Upper lobe of right lung (tissue), 1 donor: ENCODE measurements at places on chromosomes 12 and 14. TPM values are rescaled to one million over a fixed set of nuclear protein-coding genes. Genes with fewer than 3 reads are reported as not detected.

Gene TSPAN11
- 7.8 TPM for total RNA-seq

- DNase-seq: no peak
These were observed 33.8 kb upstream of the COL2A1 start for GRCh38 chr12:48038085-48038484.

DNA sequence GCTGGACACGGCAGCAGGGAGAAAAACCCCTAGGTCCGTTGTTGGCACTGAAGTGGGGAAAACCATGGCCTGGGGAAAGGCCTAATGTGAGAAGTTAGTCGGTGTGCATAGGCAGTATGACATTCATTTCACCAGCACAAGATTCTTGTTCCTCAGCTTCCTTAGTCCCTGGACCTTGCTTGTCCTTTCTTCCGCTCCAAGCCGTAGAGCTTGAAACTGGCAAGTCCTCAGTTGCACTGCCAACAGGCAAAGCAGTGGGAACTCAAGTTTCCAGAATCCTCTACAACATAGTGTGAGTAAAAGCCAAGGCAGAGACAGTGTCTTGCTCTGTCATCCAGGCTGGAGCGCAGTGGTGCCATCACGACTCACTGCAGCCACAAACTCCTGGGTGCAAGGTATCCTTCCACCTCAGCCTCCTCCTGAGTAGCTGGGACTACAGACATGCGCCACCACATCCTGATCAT lies 138.5 kb upstream of the AMIGO2 start:
- no peak for DNase-seq

DNA sequence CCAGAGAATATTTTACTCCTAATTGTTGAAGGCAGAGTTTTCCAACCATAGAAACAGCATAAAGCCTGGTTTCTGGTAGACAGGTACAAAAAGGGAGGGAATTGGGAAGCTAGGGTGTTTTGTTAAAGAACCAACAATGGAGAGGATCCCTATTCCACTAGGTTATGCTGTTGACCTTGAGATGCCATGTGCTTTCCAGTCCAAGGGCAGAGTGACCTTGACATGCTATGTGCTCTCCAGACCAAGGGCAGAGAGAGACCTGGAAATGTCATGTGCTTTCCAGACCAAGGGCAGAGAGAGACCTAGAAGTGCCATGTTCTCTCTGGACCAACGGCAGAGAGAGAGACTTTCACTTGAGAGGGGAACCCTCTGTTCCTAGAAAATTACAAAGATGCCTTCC lies 1043.8 kb upstream of the FBXO33 start:
- no peak for DNase-seq

DNA sequence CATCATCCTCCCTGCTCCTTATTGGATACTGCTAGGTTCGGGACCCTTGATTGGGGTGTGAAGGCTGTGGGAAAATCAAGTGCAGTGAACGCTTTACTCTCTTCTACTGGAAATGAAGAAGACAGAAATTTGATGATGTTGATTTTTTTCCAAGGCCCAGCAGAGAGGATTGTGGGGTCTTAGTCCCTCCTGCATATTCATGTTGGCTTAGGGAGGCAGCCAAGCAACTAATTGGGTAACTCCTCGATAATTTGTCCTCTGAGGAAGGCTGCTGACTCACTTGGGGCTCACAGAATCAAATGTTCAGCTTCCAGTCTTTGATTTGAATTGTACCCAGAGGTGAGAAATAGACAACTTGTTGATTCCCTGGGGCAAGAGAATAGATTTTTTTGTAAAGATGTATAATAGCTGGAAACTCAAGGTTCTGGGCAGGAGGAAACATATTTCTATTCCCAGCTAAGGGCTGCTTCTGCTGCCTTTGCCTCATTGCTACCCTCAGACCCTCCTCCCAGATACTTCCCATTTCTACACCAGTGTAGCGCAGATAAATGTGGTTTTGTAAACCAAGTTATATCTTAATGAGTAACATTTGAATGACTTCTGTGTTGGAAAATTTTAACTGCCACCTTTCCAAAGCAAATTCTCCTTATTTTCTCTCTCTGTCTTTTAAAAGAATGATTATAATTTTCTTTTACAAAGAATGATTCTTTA lies 21.7 kb downstream of the NEUROD4 start:
- no peak for DNase-seq

DNA sequence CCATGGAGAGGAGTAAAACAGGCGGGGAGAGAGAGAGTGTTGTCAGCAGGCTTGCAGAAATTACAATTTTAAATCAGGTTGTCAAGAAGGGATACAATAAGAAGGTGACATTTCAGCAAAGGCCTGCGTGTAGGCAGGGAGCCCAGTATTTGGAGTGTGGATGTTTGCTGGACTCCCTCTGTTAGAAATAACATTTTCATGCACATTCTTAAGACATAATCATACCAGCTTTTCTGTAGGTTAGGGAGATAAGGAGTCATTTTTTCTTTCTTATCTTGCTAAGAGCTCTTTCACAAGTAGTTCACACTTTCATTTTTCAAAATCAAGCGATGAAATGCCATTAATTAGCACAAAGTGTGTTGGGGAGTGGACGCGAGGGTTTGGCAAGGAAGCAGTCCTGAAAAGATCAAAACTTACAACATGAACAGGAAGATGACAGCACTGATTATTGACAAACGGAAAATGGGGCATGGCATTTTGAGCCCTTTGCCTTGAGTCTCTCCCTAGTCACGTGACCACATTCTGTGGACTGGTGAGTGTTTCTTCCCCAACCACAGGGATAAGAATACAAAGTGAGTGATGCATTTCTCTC lies 160.2 kb downstream of the DAD1 start:
- no peak for DNase-seq

GRCh38 chr12:3571724-3572123 lies 80.7 kb downstream of the PRMT8 start:
- no peak for DNase-seq

DNA sequence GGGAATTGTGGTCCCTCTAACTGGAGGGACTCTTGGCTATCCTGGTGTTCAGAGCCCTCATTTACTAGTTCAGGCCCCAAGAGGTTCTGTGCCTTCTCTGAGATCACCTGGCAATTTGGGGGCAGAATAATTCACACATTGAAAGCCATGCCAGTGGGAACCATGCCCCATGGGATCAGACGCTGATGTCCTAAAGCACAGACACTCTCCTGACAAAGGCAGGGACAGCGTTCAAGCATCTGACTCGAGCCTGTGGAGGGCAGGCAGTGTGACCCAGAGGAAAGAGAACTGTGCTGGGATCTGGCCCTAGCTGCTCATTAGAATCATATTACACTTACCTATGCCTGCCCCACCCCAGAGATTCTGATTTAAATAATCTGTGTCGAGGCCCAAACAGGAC lies 2.4 kb upstream of the ASB2 start:
- no peak for DNase-seq
